ENCODE measurements at places on chromosomes 7 and 10.

- DNase-seq: no peak
Measured at GRCh38 chr10:69292459-69292858, 14.2 kb downstream of the HK1 start.

GRCh38 chr7:36658335-36659171 lies 65.7 kb downstream of the AOAH start:
- no peak for DNase-seq

GRCh38 chr10:18204039-18204835 lies 64.0 kb downstream of the CACNB2 start:
- no peak for DNase-seq

DNA sequence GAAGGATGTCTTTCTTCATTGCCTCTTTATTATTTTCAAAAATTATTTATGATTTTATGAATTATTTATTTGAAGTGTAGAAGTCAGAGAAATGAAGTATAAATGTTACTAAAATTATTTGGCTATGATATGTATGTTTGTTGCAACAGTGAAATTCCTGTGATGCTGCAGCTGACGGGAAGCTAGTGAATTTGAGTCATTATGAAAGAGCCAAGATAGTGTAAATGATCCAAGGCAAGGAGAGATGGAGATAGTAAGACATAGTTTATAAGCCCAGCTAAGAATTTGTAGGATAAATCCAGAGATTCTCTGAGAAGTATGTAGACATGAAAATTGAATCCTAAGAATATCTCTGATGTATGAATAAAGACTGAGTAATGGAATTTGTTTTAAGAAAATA lies 30.8 kb downstream of the CASD1 start:
- no peak for DNase-seq

DNA sequence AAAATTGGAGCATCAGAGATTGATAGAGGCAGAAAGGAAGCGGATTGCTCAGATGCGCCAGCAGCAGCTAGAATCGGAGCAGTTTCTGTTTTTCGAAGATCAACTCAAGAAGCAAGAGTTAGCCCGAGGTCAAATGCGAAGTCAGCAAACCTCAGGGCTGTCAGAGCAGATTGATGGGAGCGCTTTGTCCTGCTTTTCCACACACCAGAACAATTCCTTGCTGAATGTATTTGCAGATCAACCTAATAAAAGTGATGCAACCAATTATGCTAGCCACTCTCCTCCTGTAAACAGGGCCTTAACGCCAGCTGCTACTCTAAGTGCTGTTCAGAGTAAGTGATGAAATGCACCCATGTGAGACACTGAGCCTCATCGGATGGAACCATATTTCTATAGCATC lies 33.1 kb downstream of the STAMBPL1 start:
- no peak for DNase-seq

DNA sequence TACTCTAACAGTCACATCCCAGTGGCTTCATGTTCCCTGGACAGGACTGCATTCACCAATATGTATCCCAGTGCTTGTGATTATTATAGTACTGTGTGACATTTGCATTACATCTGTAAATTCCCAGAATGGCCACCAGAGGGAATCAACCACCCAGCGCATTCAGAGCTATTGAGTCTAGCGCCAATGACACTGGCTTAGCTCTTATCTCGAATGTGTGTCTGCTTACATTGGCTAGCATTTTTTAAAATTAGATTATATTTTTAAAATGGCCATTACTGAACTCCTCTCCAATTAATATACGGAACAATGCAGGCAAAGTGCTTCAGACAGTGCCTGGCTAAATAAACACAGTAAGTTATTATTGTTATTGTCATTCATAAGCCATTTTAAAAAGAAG lies 36.3 kb downstream of the TRIL start:
- DNase-seq: no peak

- DNase-seq: no peak
Measured at GRCh38 chr7:131364767-131365344, 37.2 kb downstream of the MKLN1 start.

GRCh38 chr7:41476460-41476803 lies 226.5 kb downstream of the INHBA start:
- DNase-seq: no peak

DNA sequence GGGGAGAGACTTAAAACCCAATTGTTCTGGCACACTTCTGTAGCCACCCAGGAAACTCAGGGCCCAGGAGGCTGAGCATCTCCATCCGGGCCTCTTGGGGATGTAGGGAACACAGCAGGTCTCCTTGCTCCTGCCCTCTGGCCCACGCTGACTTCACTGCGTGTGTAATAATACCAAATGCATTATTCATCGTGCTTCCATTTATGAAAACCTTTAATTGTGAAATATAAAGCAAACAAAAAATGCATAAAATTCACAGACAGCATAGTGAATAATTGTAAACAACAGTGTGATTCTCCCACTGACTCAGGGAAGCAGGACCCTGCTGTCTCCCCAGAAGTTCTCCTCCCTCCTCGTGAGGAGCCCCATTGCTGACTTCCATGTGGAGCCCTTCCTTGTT lies 70.3 kb upstream of the SHH start:
- DNase-seq: no peak

GRCh38 chr7:25358926-25359325 lies 130.6 kb upstream of the NPVF start:
- no peak for DNase-seq

DNA sequence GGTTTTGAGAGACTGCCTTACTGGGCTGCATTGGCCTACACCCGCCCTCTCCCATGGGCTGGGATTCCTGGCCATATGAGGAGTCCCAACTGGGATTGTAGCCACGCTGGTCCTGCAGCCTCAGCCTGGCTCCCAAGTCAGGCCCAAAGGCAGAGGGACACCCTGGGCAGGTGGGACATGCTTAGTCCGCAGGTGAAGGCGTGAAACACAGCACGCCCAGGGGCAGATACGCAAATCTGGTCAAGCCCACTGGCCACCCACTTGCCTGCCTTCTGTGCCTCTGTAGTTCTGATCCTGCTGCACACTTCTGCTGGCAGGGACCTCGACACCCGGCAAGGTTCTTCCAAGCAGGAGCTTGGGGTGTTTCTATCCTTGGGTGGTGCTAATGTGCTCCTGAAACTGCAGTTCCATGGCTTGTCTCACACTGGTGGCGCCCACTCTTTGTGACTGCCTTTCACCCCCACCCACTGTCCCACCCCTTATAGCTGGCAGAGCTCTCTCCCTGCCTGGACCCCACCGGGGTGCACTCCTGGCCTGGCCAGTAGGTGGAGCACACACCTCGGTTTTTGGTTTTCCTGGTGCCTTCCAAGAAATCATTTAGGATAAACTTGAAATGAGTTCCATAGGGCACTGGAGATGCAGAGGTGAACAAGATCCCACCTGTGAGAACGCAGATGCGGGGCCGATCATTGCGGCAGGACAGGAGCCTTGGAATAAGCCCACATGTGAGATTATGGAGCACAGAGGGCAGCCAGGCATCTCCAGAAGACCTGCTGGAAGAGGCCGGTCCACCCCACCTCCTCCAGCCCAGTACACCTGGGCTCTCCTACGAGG lies 47.9 kb downstream of the MKI67 start:
- peak; percentile 60 for DNase-seq

DNA sequence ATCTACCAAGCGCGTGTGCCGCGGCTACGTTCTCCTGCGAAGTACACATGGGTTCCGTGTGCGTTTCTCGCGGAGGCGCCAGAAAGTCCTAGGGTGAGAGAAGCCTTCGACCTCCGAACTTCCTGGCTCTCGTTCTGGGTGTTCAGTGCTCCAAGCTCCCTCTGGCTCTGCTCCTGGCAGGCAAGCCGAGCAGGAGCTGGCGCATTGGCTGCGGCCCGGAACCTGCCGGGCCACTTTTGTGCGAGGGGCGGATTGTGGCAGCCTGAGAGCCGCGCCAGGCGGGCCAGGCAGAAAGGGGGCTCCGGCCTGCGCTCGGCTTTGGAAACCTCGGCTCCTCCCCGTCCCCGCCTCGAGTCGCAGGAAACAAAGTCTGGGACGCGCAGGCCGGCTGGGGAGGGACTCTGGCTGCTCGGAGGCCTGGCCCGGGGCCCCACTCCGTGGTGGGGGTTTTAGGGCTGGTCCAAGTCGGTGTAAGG lies 9.6 kb downstream of the EMX2 start:
- no peak for DNase-seq

- DNase-seq: no peak
Measured at GRCh38 chr10:19812976-19813375, 3.3 kb upstream of the PLXDC2 start.

DNA sequence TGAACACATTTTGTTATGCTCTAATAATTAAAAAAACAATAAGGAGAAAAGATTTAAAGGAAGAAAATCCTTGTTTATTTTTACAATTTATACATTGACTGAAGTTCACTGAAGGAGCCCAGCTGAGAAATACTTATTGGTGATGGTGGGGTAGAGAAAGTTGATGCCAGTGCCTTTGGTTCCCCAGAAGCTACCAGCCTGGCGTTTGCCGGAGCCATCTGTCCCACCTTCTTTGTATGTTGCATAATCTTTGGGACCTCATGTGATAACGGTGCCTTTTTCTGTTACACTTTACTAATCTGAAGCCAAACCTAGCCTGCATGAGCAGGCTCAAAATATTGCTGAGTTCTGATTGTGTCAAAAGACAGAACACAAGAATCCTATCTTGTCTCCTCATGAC lies 22.7 kb downstream of the ZNF365 start:
- no peak for DNase-seq
